ENCODE measurements at places on chromosomes 6 and 20.

DNA sequence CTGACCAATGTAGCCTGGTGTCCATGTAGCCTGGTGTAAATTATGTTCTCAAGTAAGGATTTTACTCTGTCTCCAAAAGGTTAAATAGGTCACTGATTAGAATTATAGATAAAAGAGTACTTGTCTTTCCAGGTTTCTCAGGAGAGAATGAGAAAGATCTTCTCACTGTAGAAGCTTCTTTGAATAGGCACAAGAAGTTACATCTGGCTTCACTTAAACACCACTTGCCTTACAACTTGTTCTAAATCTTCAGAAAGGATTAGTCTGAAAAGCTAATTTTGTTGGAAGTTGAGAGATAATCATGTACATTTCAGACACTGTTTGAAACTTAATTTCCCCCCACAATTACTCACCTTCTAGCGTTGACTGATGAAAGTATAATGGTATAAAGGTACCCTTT is 275.3 kb downstream of the FARS2 start:
- no peak for DNase-seq

DNA sequence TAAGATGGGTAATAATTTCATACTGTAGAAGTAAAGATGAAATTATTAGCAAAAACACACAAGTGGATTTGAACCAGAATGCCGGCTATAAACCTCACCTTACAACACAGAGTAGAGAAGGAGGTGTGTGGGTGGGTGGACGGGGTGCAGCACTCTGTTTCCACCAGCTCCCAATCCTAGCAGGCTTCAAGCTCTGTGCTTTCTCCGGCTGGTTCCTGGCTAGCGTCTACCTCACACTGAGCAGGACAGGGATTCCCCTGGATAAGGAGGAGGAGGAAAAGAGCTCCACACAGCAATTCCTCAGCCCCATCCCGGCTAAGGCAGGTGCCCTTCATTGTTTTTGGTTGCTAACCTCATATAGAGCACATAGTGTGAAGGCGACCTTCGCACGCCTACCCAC is 453.3 kb downstream of the C6orf118 start:
- DNase-seq, result no peak

DNA sequence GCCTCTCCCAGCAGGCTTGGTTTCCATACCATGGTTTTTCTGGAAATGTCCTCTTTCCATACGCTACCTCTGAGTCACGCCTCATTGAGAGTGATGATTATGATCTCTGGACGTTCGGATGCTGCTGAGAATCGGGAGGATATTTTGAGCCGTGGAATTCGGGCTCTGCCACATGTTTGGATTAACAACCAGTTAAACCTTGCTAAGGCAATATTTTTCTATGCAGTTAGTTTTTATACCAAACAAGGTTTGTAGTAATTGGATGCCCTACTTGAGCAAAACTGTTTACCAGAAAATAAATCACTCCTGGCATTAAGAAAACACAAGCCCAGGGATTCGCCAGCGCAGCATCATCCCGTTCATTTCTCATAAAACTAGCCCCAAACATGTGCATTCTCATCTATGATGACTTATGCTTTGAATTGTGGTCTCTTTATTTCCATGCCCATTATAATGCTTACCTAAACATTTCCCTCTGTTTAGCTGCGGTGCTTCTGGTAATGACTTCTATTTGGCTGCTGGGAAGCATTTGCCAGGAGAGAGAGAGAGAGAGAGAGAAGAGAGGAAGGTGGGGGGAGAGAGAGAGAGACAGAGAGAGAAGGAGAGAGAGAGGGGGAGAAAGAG is 198.9 kb downstream of the CLIC5 start:
- no peak for DNase-seq

DNA sequence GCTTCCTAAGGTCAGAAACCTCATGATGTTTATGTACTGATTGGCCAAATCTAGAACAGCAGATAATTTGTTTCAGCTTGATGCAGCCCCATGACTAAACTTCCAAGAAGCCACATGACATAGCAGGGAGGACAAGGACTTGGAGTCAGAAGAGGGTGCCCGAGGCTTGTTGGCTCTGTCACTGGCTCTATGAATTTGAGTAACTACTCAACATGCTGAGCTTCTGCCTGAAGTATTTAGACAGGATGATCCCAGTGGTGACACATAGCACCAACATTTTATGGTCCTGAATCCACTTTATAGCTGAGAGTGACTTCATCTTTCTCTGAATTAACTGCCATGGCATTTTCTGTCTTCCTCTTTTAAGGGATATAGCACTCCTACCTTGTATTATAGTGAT is 13.5 kb upstream of the TBX18 start:
- no peak for DNase-seq

DNA sequence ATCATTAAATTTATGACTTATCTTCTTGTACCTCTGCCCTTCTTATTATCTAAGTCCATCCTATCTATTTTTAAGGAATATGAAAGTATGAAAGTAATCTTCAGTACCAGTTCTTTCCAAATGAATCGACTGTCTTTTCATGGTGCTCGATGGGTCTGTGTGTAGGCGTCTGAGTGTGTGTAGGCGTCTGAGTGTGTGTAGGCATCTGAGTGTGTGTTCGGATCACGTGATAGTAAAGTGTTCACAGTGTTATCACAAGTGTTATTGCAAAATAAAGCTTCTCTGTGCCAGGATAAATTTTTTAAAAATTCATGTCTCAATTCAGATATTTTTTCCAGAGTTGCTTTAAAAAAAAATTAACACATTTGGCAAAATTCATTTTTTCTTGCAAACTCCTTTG is 58.3 kb downstream of the BMP6 start:
- no peak for DNase-seq

GRCh38 chr20:5046656-5047339 is 45.5 kb upstream of the SLC23A2 start:
- DNase-seq, result no peak

- no peak for DNase-seq
These were observed 249.7 kb downstream of the GMPR start for GRCh38 chr6:16487996-16488674.

DNA sequence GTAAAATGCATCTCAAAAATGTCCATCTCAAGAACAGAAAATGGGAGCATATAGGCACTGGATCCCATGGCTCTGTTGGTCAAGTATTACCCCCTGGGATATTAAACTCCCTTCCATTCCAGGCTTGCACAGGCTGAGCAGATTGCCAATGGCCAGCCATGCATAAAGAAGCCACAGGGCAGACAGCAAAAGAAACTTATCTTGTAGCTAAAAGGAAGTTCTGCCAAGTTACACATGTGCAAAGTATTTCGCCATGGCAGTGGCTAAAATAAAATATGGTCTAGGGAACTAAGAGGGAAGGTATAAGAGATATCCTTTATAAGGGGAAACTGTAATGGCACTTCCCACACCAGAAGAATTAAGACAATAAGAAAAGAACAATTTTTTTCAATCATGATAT is 415.6 kb upstream of the BTBD3 start:
- no peak for DNase-seq

GRCh38 chr6:149237464-149237863 is 80.0 kb upstream of the TAB2 start:
- no peak for DNase-seq

- DNase-seq, result no peak
These were observed 33.2 kb downstream of the PLCG1 start for GRCh38 chr20:41170386-41171105.

DNA sequence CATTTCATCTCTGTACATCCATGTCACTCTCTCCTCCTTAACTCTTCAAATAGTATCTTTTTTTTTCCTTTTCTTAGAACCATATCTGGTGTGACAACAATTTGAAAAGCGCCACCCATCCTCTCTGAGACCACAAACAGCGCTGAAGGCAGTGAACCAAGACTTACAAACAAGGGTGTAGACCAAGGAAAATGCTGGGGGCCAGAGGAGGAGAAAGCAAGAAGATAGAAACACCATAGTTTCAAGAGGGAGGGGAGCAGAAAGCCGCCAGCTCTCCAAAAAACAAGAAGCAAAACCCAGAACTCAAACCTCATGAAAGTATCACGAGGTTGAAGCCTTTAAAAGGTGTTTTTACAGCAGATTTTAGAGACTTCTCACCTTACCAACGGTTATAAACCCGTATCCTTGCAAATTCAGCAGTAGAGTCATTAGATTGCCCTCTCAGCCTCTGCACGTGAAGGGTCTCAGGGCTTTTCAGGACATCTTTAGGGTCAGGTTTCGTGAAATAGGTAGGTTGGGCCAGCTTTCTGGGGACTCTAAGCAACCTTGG is 13.3 kb upstream of the RIPOR2 start:
- no peak for DNase-seq

- no peak for DNase-seq
These were observed 83.3 kb upstream of the TGM3 start for GRCh38 chr20:2212456-2213015.

GRCh38 chr20:21237956-21238799 is 65.0 kb upstream of the XRN2 start:
- DNase-seq, result no peak

DNA sequence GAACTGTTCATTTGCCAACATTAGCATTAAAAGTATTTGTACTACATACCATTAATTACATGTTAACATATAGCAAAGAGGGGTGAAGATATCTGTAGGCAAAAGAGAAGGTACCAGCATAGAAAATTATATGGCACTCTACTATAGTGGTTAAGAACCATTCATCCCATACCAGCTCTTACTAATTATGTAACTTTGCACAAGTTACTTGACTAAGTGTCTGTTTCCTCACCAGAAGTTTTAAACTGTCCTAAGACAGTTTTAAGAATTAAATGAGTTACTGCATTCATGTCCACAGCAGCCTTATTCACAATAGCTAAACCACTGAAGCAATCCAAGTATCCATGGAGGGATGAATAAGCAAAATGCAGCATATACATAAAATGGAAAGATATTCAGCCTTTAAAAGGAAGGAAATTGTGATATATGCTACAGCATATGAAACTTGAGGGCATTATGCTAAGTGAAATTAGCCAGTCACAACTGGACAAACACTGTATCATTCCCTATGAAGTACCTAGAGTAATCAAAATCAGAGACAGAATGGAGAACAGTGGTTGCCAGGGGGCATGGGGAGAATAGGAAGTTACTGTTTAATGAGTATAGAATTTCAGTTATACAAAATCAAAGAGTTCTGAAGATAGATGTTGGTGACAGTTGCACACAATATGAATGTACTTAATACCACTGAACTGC is 98.9 kb downstream of the RNGTT start:
- DNase-seq, result no peak

- no peak for DNase-seq
These were observed 441.1 kb upstream of the ARID1B start for GRCh38 chr6:156336089-156336488.

- DNase-seq, result no peak
These were observed 14.5 kb upstream of the ELMO2 start for GRCh38 chr20:46420878-46421277.

- peak; percentile 63 for DNase-seq
These were observed 518.6 kb downstream of the BMP2 start for GRCh38 chr20:7285918-7286556.

GRCh38 chr20:17852323-17852722 is 116.3 kb downstream of the SNX5 start:
- no peak for DNase-seq

DNA sequence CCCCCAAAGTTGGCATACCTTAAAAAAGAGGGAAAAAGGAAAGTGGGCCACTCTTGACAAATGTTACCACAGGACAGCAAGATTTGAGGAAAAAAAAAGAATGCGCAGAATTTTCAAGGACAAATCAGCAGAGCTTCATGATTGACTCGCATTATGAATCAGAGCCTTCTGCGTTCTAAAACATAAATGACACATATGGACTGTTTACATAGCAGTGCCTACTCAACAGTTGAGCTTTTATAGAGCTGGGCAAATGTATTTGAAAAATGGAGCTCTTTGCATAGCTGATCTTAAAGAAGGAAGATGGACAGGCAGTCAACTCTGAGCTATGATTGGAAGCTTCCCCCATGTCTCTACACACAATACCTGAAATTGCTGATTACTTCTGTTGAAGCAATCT is 213.2 kb upstream of the NT5E start:
- DNase-seq, result no peak

GRCh38 chr6:77457720-77458349 is 5.5 kb downstream of the HTR1B start:
- peak; percentile 53 for DNase-seq

GRCh38 chr6:146582857-146583256 is 15.9 kb upstream of the ADGB start:
- DNase-seq, result no peak

DNA sequence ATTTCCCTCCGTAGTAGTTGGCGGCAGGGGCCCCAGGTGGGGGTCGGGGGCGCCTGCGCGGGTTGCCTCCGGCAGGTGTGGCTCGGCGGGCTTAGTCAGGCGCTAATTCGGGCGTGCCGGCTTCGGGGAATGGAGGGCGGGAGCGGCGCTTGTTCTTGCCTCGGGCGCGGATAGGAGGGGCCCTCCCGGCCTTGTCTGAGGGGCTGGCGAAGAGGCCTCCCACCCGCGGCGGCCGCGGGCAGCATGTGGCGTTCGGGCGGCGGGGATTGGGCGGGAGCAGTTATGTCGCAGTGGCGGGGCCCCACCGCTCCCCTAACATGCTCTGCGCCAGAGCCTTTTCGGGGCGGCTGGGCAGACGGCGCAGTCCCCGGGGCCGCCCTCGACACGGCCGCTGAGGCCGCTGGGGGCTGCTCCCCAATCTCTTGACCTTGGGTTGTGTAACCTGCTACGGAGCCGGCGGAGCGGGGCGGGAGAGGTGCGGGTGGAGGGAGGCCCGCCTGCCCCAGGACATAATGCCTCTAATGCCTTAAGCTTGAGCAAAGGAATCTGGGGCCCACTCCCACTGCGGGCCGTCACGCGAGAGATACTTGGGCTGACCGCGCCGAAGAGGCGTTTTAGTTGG is 1.1 kb downstream of the AMD1 start:
- DNase-seq, result peak; percentile 18

DNA sequence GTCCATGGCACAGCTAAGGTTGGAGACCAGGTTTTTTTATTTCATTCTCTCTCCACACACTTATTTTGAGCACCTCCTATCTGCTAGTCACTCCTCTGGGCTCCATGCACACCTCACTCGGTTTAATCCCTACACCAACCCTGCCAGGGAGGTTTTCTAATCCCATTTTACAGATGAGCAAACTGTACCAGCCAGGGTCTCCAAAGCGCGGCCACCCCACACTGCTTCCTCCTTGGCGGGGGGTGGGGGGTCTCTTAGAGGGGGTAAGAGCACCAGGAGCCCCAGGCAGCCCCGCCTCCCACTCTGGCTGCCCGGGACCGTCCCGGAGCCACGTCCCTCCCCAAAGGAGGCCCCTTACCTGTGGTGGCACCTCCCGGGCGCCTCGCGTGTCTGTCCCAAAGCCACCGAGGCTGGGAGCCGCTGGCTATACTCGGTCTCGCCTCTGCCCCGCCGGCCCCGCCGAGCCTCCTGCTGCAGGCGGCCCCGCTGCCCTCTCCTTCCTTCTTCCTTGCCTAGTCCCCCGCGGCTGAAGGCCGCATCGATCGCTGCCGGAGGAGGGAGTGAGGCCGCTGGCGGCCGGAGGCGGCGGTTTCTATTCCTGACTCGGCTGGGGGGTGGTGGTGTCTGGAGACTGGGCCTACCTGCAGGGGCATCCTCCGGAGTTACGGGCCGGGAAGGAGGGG is at the start of gene KCNS1:
Gene KCNS1, minus strand, starts transcription at position 565 of the 683 bp plus-strand sequence. CDS start 1,891 bp downstream, outside the sequence.
- DNase-seq, result no peak

All from urothelium cell line (cell line).